HT1080 (cell line): ENCODE measurements at places on chromosomes 4 and X. TPM values are rescaled to one million over a fixed set of nuclear protein-coding genes. Genes with fewer than 3 reads are reported as not detected.

Gene S100P
- not detected in 2 replicates for total RNA-seq

Gene UGT2B11
- total RNA-seq = not detected in 2 replicates

- DNase-seq = no peak
These were observed 248.1 kb downstream of the OPHN1 start for GRCh38 chrX:68185161-68185560.

DNA sequence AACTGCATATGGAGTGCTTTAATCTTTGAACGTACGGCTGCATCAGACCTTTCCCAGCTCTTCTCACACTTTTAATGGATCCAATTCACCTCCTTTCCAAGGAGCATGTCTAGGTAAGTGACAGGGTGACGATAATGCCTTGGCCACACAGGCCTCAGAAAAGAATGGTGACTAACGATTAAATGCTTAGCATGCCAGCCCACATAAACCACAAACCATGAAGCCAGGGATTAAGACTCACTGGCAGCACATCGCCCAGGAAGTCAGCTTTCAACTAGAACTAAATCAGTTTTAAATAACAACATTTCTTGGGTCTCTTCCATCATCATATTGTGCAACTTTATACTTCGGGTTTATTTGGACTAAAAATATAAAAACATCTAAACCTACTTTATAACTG is 28.7 kb downstream of the INPP4B start:
- DNase-seq = peak; percentile 92

Gene MSANTD1
- total RNA-seq = not detected in 2 replicates
